Gastrocnemius medialis (tissue), 4 donors: ENCODE measurements at places on chromosomes 3 and 15. TPM values are rescaled to one million over a fixed set of nuclear protein-coding genes. Genes with fewer than 3 reads are reported as not detected.

- DNase-seq: no peak
Observed at GRCh38 chr3:99940350-99940749, 122.7 kb downstream of the CMSS1 start.

- no peak for DNase-seq
Observed at GRCh38 chr3:172190980-172191379, 151.6 kb downstream of the FNDC3B start.

FAIM gene
- total RNA-seq: 3.0 TPM

DNA sequence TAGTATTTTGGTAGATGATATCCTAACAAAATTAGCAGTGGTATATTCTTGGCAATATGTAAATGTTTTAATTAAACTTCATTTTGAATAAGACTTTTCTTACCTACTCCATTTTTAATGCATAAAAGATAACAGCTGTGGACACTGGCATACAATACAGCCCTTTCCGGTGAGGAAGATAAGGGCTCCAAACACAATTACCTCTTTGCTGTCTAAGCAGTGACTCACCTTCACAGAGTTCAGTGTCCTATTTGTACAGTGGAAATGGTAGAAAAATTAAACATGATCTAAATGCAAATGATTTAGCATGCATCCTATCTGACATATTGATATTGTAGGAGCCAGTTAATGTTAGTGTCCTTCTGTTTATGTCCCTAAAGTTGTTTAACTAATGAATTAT, 969.4 kb downstream of the PLOD2 start:
- no peak for DNase-seq

MESP1 gene
- total RNA-seq: 5.7 TPM

DNA sequence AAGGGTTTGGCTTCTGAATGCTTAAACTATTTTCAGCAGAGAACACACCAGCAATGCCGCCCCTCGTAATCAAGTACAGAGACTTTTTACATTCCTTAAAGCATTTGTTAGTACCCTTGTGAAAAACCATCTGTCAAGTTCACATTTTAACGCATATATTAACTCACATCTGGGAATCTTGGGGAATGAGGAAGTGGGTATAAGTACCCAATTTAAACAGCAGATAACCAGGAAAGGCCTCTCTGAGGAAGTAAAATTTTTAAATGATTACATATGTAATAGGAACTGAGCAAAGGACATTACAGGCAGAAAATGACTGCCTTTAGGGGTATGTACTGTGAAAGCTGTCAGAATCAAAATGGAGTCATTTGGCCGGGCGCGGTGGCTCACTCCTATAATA, 12.8 kb upstream of the CFAP44 start:
- DNase-seq: no peak

LDHAL6B gene
- total RNA-seq: not detected

- no peak for DNase-seq
Observed at GRCh38 chr3:98232489-98232888, 31.6 kb upstream of the OR5H6 start.

- no peak for DNase-seq
Observed at GRCh38 chr3:49370585-49371290, 12.6 kb upstream of the GPX1 start.

GRCh38 chr3:16203031-16203430, 28.6 kb downstream of the GALNT15 start:
- no peak for DNase-seq

GRCh38 chr3:165133188-165133899, 55.0 kb upstream of the SI start:
- no peak for DNase-seq

ROPN1 gene
- total RNA-seq: not detected

GRCh38 chr3:164222197-164222596, 856.1 kb downstream of the SI start:
- no peak for DNase-seq

DNA sequence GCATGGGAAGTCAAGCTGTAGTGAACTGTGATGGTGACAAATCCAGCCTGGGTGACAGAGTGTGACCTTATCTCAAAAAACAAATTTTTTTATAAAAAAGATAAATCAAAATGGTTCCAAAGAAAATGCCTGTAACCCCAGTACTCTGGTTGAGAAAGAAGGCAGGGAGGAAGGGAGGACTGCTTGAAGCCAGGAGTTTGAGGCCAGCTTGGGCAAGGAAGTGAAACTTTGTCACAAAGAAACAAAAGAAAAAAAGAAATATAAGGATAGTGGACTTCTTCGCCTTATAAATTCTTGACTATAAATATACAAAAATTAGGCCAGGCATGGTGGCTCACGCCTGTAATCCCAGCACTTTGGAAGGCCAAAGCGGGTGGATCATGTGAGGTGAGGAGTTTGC, 34.1 kb downstream of the SMARCC1 start:
- DNase-seq: no peak

ITPKA gene
- 9.4 TPM for total RNA-seq

DNA sequence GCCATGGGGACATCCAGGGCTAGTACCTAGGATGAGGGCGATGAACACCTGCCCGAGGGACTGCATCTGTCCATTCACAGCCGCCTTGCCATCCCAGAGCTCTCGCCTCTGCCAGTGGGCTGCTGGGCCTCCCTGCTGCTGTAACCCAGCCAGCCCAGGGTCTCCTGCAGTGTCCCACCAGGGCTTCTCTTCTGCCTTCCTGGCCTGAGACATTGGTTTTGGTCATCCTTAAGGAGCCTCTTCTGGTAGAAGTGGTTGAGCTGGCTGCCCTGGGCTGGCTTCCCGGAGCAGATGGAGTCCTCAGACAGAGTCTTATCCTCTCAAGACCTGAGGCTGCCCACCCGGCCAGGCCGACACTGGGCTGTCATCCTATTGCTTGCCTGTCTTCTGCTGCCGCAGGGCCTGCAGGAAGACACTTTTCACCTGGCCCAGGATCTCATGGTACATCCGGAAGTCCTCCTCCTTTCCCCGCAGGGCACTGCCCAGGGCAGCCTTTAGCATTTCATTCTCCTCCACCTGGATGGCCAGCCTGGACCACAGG, 6.1 kb upstream of the HHATL start:
- DNase-seq: no peak

- no peak for DNase-seq
Observed at GRCh38 chr3:192772240-192772894, 45.0 kb upstream of the FGF12 start.

- DNase-seq: no peak
Observed at GRCh38 chr15:85318732-85319076, 61.7 kb upstream of the AKAP13 start.

GRCh38 chr3:188817935-188818269, 353.9 kb upstream of the TPRG1 start:
- DNase-seq: no peak

DNAH12 gene
- total RNA-seq: not detected

DNA sequence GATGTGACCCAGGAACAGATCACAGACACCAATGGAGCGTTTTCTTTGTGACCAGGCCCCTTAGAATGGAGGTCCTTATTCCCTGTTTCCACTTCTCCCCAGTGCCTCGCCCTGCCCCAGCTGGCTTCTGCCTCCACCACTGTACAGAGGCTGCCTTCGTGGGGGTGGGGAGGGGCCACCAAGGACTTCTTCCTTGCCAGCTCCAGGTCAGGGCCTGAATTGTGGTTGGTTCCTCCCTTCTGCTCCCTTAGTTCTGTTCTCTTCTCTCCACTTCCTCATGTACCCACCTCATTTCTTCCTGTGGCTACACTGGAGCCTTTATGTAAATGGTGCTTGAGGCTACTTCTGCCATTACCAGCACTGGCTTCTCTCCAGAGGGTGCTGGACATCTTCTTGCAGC, 16.4 kb downstream of the TGM4 start:
- no peak for DNase-seq

RYR3 gene
- total RNA-seq: 30.9 TPM

TLR9 gene
- 0.07 TPM for total RNA-seq

DNA sequence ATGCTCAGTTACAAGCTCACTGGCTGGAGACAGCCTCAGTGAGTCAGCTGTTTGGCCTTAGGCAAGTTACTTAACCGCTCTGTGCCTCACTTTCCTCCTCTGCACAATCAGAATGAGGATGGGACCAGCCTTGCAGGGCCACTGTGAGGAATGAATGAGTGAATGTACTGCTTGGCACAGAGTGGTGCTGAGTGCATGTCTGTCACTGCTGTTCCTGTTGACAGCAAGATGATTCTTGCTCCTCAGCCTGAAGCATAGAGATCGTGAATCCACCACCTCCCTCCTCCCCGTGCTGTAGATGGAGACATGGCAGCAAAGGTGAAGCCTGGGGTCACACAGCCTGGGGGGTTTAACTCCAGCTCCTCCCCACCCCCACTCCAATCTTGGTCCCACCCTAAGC, 14.6 kb upstream of the GRIP2 start:
- DNase-seq: no peak

- no peak for DNase-seq
Observed at GRCh38 chr15:93500155-93500554, 411.1 kb upstream of the RGMA start.

ACAD11 gene
- total RNA-seq: 2.2 TPM

ZNF280D gene
- total RNA-seq: 19.9 TPM

GRCh38 chr3:49012441-49013017, 5.3 kb downstream of the WDR6 start:
- DNase-seq: no peak

CCR9 gene
- not detected for total RNA-seq

UROC1 gene
- total RNA-seq: 0.07 TPM

DNA sequence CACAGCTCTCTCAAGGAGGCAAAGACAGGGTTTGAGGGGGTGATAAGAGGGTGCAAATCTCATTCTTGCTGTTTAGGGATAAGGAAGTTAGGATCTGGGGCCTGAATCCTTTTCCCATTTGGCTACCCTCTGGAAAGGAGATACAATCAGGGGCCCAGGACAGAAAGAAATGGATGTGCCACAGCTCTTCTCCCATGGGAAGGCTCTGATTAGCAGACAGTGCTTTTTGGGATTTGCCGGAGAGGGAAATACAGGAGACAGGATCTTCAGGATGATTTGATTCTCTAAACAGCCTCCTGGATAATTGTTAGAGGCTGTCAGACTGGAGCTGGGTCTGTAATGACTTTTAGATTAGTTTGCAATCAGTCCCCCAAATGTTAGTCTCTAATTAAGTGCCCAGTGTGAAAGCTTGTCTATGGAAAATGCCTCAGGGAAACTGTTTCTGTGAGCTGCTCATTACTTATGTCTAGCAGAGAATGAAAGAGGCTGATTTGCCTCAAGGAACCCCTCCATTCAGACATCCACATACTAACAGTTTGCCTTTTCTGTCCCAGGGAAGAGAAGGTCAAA, 67.6 kb downstream of the COL6A5 start:
- DNase-seq: no peak

TGM4 gene
- not detected for total RNA-seq

CSPG5 gene
- 0.39 TPM for total RNA-seq

PLXNB1 gene
- 2.8 TPM for total RNA-seq

SLC28A2 gene
- not detected for total RNA-seq

HRG gene
- total RNA-seq: 0.46 TPM

DNA sequence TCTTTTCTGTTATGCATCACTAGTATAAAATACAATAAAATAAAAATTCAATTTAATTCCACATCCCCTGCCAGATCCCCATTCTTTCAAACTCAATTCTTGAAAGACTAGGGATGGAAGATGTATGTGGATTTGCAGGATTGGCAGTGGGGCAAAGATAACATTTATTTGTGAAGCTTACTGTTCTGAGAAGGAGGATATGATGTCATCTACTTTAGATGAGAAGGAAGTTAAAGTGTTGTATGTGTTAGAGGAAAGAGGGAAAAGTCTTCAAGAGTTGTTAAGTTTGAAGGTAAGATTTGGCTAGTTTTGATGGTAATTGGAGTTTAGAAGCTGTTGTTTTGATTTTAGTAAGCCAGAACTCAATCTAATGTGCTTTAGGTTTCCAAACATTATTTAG, 845.1 kb upstream of the NR2F2 start:
- DNase-seq: no peak

DNA sequence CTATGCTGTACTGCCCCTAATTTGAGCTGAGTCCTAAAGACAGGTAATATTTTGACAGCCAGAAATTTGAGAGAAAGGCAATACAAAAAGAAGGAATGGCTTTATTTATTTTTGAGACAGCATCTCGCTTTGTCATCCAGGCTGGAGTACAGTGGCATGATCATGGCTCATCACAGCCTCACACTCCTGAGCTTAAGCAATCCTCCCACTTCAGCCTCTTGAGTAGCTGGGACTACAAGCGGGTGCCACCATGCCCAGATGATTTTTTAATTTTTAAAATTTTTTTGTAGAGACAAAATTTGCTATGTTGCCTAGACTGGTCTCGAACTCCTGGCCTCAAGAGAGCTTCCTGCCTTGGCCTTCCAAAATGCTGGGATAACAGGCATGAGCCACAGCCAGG, 77.4 kb upstream of the SLC4A7 start:
- DNase-seq: no peak

DNA sequence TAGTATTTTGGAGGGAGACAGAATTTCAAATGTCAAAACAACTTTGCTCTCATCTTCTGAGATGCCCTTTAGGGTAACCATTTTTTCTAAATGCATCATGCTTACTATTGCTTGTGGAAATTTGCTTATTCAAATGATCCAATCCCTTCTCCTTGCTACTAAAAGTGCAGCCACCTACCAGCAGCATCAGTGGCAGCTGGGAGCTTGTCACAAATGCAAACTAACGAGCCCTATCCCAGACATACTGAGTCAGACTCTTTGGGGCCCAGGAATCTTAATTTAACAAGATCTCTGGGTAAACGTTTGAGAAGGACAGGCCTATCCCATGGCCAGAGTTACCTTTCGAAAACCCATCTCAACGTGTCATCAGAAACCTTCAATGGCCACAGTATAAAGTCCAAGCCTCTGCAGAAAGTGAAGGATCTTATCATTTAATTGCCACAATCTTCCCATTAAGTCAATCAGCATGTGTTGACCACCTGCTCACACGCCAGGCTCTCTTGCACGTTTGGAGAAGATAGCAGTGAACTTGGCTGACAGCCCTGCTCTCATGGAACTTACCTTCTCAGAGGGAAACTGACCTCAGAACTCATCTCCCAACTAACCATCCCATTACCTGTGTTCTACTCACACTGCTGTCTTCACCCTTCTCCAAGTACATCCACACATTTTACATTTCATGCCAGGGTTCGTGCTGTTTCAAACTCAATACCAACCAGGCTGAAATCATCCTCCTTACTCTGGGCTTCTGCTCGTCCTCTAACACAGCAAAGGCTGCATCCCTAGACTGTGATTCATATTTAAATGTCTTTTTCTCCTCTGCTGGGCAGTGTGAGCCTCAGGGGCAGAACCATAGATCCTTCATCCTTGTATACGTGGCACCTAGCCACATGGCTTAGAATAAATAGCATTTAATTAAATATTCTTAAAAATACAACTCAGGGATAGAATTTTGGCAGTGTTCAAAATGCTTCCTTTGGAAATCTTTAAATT, 24.8 kb upstream of the VGLL4 start:
- DNase-seq: no peak

DNA sequence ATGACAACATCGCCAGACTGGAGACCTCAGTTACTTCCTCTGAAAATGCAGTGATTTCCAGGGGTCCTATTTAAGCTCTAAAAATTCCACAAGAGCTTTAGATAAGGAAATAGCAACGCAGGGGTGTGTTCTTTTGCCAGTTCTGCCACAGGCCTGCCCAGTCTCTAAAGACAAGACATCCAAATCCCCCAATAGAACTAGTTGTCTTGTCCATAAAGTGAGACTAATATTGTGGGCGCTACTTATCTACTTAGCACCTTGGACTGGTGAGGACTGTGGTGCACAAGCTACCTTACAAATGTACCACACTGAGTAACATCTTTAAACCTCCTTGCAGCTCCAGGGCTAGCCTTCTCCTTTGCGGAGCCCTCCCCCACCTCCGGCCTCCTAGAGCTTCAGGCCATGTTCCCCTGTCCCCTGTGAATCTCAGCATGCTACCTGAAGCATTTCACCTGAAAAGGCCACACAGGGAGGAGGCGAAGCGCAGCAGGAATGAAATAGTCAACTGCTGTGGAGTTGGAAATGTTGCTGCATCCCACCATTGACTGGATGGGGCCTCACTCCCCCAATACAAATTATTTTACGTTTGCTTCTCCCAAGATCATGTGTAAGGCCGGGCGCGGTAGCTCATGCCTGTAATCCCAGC, 9.6 kb upstream of the LRRC2 start:
- no peak for DNase-seq
